ENCODE measurements at places on chromosomes 12 and 14.

GRCh38 chr14:95895720-95896119, 19.1 kb downstream of the TUNAR start:
- no peak for DNase-seq
- H3K36me3 ChIP-seq = no peaks in the 10 kb centered on the region
- H3K4me1 ChIP-seq = no peaks in the 10 kb centered on the region
- H3K4me3 ChIP-seq = no peak overlapping the region
- no peak overlapping the region for H3K27ac ChIP-seq

GRCh38 chr14:61632807-61633206, 62.5 kb upstream of the HIF1A start:
- H3K27ac ChIP-seq = no peak overlapping the region
- no peak for DNase-seq
- H3K27me3 ChIP-seq = no peaks in the 10 kb centered on the region
- H3K4me3 ChIP-seq = no peak overlapping the region
- H3K36me3 ChIP-seq = no peaks in the 10 kb centered on the region

GRCh38 chr12:46507766-46508165, 135.2 kb upstream of the SLC38A2 start:
- H3K4me3 ChIP-seq = no peak overlapping the region
- H3K36me3 ChIP-seq = no peaks in the 10 kb centered on the region
- no peak overlapping the region for H3K27ac ChIP-seq
- no peaks in the 10 kb centered on the region for H3K27me3 ChIP-seq
- DNase-seq = no peak

DNA sequence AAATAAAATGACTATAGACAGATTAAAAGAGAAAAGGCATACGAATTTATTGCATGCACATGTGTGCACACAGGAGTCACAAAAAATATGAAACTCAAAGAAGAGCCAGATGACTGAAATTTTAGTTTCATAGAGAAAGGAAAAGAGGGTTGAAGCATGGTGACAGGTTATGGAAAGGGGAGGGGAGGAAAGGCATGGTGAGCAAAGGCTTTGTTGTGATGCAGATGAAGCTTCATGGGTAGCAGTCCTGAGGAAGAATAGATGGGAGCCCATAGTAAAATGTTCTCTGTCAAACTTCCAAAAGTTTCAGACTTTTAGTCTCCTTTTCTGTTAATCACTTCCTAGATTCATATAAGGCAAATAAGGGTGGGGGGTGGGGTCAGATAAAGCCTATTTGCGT, 612.7 kb upstream of the ATP2B1 start:
- DNase-seq = no peak
- no peaks in the 10 kb centered on the region for H3K27me3 ChIP-seq
- no peak overlapping the region for H3K27ac ChIP-seq
- H3K4me1 ChIP-seq = no peaks in the 10 kb centered on the region
- H3K36me3 ChIP-seq = no peaks in the 10 kb centered on the region
- H3K4me3 ChIP-seq = no peak overlapping the region

DNA sequence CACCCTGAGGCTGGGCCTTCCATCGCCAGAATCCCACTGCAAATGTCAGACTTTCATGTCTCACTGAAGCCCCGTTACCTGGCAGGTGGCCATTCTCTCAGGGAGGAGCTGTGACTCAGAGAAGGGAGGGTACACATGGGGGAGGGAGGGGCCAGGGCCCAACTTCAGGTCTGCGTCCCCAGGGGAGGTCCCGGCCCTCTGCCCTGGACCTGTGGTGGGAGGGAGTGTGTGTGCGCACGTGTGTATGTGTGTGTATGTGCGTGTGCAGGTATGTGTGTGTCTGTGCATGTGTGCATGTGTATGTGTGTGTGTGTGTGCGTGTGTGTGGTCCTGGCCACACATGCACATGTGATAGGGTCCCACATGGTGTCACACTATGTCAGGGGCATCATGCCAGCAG, 50.9 kb downstream of the MVK start:
- peaks cover 17% of the 10 kb centered on the region for H3K4me1 ChIP-seq
- H3K4me3 ChIP-seq = no peak overlapping the region
- no peak for DNase-seq

All from esophagus squamous epithelium (tissue), 5 donors.